ENCODE measurements at places on chromosomes 16 and 17.

DNA sequence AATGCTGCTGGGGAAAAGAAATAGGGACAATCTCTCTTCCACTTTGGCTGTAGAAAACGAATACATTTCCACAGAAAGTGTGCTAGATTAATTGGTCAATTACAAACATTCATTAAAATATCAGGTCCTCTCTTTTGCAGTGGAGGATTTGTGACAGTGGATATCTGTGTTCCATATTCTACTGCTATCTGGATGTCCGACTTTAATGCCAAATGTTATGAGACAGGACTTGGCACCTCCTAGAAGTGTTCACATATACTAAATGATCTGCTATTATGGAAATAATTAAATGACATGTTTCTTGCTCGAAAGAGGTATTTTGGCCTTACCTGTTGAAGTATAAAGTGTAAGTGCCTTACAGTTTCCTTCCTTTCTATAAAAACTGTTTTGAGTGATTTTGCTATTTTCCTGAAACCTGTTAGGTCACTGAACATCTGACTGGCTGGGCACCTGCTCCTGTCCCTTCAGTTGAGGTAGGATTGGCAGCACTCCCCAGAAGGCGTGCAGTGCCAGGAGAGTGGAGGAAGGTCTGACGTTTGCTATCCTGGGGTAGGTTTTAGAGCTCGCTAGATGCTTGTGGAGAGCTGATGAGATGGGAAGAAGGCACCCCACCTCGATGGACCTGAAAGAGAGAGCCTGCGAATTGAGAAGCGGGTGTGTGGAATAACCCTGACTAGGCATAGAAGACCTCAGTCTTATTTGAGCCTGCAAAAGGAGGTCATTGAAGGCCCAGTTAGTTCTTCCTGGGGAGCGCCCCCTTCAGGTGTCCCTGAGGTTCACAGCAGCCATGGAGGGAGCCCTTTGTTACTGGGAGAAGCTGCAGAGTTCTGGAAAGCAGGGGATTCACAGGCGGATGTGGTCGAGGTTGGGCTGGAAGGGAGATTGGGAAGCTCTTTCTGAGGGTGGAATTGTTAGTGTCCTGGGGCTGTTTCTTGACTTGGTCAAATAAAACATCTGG is 159.4 kb upstream of the ZNF267 start:
- no peak for DNase-seq

- DNase-seq = no peak
These were observed 1726.8 kb downstream of the TP53TG3F start for GRCh38 chr16:35186045-35186759.

DNA sequence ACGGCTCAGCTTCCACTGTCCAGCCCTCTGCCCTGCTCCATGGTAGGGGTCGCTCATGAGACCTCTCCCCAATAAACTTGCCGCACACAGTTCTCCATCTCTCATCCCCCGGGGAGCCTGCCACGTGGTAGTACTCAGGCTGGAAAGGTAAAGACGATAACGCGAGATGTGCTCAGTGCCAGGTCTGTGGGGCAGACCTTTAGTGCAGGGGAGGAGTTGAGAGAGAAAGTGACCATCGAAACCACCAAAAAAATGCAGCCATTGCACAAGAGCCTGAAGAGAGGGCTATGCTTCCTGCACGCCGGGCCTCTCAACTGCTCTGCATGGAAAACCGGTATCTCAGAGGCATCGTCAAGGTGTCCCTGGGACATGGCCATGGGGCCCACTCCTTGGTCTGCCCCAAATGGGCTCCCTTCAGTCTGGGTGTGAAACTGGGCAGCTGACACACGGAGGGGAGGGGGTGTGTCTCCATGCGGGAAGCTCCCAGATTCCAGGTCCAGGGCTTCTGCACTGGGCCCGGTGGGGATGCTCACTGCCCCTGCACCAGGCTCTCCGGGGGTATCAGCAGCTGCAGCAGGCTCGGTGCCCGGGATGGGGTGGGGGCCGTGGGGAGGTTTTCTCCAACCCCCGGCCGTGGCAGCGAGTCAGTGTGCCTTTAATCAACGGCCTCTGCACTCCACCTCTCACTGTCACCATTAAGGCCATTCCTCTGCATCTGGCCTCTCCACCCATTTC is 4.7 kb upstream of the AANAT start:
- DNase-seq = no peak

DNA sequence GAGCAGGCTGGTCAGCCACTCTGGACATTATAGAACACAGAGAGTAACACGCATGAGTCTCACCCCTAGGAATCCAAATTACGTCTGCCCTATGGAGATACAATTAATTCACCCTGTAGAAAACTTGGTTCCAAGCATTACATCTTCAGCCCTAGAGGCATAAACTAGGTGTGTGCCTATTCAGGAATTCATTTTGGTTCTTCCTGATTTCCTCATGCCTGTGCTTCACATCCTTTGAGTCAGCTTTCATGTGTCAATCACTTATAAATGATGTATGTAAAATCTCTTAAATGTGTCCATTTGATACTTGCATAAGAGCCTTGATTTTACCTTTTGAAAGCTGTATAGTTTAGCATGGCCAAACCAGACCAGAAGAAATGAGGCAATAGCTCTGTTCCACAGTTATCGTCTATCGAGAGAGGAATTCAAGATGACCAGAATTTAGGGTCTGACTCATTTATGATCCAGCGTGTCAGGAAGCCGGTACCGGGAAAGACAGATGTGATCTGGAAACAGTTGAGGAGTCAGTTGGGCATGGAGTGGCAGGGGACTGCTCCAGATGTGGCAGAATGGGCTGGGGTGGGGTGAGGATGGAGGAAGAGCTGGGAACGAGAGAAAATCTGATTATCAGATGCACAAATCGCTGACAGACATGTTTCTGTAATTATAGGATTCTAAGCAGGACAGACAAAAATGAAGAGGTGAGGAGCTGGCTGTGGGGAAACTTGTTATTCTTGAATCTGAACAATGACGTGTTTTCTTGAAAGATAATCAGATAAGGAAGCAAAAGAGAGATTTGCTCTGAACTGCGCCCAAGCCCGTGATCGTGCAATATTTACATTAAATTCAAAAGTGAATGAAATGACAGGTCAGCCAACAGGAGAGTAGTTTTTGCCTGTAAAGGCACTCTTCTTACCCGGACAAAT is 76.7 kb downstream of the C16orf95 start:
- no peak for DNase-seq

All from stimulated activated CD8-positive, alpha-beta memory T cell treated with anti-CD3 and anti-CD28 coated beads, Interleukin-2, amount 100 ng/mL, for 1 hour (primary cell).